ENCODE measurements at places on chromosomes 3 and 15. TPM values are rescaled to one million over a fixed set of nuclear protein-coding genes. Genes with fewer than 3 reads are reported as not detected.

DNA sequence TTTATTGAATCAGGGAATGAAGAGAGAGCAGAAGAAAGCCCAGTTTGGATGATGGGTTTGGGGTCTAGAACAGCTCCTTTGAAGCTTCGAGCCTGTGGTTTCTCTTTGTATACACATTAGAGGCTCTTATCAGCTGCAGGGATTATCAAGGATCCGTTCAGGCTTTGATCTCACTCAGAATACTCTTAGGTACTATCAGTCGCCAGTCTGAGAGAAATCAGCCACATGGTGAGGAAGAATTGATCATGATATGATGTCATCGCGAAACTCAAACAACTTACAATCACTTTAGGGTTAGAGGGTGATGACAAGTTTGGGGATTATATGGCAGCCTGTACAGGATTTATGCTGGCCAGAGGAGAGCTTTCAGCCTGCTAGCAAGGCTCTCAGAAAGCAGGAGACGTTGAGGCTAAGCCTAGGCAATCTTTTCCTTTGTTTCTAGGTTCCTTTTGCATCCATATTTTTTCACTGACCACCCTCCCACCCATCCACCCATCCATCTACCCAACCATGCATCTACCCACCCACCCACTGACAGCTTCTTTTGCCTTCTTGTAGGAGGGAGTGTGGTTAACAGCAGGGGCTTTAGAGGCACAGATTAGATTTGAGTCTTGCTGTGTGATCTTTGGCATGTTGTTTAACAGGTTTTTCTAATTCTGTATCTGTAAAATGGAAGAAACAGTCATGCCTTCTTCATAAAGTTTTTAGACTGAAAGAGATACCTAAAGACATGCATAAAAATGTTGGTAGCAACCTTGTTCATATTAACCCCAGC, 330.4 kb upstream of the LRRFIP2 start:
- no peak for DNase-seq
- H3K4me3 ChIP-seq, result no peak overlapping the region
- H3K27ac ChIP-seq, result no peak overlapping the region
- 0 out of 2 replicates have a peak, but pooled peaks cover 3% of the 10 kb centered on the region for H3K4me1 ChIP-seq

Gene ST8SIA2
- 2.9 TPM for total RNA-seq

Gene CD200R1
- total RNA-seq, result not detected

Gene TLR9
- not detected for total RNA-seq

Gene DNAH12
- not detected for total RNA-seq

- no peak overlapping the region for H3K27ac ChIP-seq
- H3K27me3 ChIP-seq, result no peaks in the 10 kb centered on the region
- no peak for DNase-seq
- H3K4me1 ChIP-seq, result peaks cover 36% of the 10 kb centered on the region
- 0 out of 2 replicates have a peak overlapping the region, but pooled peaks have one; percentile 1 for H3K4me3 ChIP-seq
Measured at GRCh38 chr3:17744693-17745092, 2.3 kb upstream of the TBC1D5 start.

GRCh38 chr3:45890405-45890804, 4.1 kb downstream of the CCR9 start:
- peaks cover 2% of the 10 kb centered on the region for H3K27me3 ChIP-seq
- no peak for DNase-seq
- H3K4me3 ChIP-seq, result no peak overlapping the region
- H3K27ac ChIP-seq, result no peak overlapping the region

DNA sequence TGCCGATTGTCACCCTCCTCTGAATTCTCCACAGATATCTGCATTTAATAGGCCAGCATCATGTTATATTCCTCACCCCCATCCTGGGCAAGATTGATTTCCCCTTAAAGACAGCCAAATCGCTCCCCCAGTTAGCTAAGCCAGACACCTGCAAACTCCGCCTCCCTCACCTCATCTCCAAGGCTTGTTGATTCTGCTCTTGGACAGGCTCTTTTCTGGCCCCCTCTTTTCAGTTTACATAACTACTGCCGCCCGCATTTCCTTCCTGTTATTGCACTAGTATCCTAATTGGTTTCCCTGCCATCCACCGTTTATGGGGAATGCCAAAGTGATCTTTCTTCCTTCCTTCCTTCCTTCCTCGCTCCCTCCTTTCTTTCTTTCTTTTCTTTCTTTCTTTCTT, 214.7 kb upstream of the MRPL3 start:
- no peaks in the 10 kb centered on the region for H3K27me3 ChIP-seq
- no peak overlapping the region for H3K4me3 ChIP-seq
- H3K27ac ChIP-seq, result no peak overlapping the region
